ENCODE measurements at places on chromosomes 7 and 10.

DNA sequence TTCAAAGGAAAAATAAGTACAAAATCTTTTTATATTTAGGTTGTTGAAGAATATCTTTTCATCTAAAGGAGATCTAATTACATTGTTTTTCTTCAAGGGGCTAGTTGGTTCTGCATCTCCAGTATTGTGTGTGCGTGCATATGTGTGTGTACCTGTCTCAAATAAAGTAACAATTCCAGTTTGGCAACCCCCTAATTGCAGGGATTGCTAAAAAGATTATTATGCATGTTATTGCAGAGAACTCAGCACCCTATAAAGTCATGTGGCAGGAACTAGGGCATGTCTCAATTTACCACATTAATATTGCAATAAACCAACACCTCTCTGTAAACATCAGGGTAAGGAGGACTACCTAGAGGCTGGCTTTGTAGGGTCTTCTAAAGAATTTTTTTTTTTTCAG is 37.0 kb downstream of the MRPS33 start:
- DNase-seq, result no peak

DNA sequence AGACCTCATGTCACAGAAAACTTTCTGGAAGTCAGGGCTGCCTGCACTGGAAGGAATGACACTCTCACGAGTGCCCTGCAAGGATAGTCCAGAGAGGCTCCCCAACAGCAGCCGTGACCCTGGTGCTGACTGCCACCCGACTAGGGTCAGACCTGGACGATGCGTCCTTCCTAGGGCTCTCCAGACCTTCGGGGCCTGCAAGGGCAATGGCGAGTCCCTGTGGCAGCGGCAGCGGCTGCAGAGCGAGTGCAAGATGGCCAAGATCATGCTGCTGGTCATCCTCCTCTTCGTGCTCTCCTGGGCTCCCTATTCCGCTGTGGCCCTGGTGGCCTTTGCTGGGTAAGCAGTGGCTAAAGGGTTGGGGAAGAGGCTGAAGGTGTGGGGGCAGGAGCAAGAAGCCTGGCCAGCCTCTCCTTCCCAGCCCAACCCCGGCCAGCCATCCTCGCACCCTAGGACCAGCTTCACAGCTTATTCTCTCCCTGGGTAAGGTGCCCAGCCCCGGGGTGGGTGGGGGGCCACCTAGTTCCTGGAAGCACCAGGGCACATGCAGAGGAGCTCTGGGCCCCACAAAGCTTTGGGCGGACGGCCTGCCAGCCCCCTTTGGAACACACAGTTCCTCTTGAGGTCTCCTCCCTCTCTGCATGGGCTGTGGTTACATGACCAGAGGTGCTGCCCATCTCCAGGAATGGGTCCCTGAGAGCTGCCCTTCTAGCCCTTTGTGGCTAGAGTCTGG is 5.5 kb downstream of the OPN4 start:
- DNase-seq, result no peak

GRCh38 chr7:30745261-30745941 is 6.5 kb upstream of the INMT start:
- no peak for DNase-seq

DNA sequence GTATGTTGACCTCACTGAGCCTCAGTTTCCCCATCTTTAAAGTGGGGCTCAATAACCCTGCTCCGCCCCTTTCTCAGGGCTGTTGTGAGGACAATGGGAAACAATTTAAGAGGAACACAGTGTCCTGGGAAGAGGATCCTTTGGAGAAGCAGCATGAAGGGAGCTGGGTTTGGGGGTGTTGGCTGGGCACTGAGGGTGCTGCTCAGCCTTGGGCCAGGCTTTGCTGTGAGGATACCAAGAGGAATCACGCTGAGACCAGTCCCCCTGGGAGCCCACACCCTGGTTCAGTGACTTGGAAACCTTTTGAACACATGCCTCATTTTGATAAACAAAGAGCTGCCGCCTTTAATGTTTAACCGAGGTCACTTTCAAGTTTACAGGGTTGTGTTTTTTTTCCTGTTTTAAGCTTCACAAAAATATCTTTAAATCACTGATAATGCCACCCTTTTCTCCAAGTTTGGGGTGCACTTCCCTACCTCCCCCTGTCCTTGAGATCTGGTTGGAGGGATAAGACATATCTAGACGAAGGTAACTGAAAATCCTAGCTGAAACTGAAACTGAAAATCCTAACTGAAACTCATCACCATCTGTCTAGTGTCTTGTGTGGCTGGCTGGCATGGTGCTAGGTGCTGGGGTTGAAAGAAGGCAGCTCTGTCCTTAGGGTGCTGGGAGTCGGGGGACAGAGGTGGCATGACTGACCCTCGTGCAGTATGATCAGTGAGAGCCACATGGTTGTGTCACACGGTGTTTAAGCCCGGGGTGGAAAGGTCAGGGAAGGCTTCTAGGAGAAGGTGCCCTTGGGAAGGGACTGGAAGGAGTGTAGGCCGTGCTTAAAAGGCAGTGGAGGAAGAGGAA is 27.7 kb downstream of the ZNF775 start:
- DNase-seq, result no peak

- no peak for DNase-seq
Measured at GRCh38 chr10:44427479-44427878, 42.6 kb upstream of the CXCL12 start.

DNA sequence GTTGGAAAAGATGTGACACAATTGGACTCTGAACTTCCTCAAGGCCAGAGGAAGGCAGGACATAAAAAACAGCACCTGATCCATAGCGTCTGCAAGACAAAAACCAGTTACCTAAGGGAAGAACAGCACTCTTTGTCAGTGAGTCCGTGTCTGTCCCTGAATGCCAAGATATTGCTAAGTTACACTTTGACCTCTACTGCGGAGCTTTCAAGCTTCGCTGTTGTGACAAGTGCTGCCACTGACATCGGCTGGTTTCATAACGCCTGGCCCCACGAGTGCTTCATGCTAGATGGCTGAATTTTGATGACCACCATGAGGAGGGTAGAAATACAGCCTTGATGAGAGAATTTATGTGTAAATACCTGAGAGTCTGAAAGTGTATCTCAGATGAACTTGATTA is 49.7 kb upstream of the JAZF1 start:
- no peak for DNase-seq

DNA sequence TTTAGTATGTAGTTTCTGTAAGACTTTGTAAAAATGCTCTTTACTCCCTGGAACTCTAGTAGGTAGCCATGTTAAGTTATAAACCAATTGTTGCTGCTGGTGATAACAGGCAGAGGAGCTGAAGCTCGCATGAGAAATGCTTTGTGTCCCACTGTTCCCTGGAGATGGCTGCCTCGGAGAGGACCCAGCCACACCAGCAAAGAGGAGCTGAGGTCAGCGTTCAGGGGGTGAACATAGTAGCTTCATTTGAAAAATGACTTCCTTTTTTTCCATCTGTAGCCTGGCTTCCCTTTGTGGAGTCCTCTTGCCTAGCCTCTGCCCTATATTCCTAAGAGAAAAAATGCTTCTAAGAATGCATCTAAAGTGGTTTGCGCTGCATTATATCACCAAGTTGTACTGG is 20.3 kb downstream of the CELF2 start:
- no peak for DNase-seq

- no peak for DNase-seq
Measured at GRCh38 chr7:112204499-112205342, 1.5 kb downstream of the DOCK4 start.

DNA sequence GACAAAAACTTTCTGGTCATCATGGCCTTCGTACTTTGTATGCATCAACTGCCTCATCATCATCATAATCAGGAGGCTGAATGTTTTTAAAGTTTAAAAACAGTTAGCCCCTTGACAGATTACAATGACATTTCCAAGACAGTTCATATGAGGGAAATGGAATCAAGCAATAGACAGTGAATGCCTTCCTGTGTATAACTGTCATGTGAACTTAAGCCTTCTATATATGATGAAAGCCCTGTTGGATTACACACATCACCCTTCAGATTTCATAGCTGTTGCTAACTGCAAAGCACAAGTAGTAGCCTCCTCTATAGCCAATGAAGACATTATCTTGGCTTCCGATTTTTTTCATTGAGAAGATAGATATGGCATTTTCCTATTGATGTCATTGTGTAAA is 154.0 kb downstream of the PLXDC2 start:
- no peak for DNase-seq

Measured in T-helper 9 cell (primary cell).